ENCODE measurements at places on chromosomes 6 and 20. TPM values are rescaled to one million over a fixed set of nuclear protein-coding genes. Genes with fewer than 3 reads are reported as not detected.

Gene RBM24
- 1.0 TPM for total RNA-seq

DNA sequence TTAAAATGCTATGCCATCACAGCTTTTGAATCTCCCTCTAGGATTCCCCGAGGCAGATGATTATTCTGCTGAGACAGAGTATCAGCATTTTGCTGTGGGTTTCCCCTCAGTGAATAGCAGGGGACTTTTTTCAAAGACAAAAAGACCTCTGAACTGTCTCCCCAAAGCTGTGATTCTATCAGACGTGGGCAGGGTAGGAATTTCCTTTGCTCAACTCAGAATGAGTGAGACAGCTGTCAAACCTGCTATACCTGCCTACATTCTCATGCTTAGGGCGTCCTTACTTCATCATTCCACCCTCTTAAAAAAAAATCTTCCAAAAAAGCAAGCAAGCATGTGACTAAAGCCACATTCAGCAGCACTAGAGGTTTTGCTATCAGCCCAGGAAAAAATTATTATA, 147.6 kb upstream of the FAM83B start:
- DNase-seq, result no peak

GRCh38 chr20:7347409-7347808, 579.9 kb downstream of the BMP2 start:
- no peak for DNase-seq

- no peak for DNase-seq
Observed at GRCh38 chr6:142246960-142247359, 54.8 kb upstream of the ADGRG6 start.

DNA sequence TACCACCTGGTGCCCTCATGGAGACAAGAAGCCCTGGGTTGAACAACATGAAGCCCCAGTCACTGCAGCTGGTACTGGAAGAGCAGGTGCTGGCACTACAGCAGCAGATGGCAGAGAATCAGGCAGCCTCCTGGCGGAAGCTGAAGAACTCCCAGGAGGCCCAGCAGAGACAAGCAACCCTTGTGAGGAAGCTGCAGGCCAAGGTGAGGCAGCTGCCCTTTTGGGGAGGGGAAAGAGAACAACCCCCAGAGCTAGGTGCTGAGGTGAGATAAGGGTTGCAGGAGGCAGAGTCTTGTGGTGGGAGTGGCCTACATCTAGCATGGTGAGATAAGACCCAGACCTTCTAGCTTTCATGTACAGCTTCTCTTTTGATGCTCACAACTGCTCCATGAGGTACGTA, 7.0 kb downstream of the CEP250 start:
- no peak for DNase-seq

Gene BACH2
- total RNA-seq, result 0.31 TPM

GRCh38 chr20:19868441-19868840, 110.4 kb downstream of the RIN2 start:
- DNase-seq, result no peak

Gene CGA
- not detected for total RNA-seq

Gene ASIP
- not detected for total RNA-seq

DNA sequence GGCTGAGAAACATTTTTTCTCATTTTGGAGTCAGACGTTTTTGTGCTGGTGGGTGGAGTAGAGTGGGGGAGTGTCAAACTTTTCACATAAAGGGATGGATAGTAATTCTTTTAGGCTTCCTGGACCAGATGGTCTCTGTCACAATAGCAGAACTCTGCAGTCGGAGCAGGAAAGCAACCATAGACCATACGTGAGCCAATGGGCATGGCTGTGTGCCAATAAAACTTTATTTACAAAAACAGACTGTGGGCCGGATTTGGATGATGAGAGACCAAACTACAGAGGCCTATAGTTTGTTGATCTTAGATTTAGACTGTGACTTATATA, 70.8 kb upstream of the SLC22A23 start:
- DNase-seq, result no peak

DNA sequence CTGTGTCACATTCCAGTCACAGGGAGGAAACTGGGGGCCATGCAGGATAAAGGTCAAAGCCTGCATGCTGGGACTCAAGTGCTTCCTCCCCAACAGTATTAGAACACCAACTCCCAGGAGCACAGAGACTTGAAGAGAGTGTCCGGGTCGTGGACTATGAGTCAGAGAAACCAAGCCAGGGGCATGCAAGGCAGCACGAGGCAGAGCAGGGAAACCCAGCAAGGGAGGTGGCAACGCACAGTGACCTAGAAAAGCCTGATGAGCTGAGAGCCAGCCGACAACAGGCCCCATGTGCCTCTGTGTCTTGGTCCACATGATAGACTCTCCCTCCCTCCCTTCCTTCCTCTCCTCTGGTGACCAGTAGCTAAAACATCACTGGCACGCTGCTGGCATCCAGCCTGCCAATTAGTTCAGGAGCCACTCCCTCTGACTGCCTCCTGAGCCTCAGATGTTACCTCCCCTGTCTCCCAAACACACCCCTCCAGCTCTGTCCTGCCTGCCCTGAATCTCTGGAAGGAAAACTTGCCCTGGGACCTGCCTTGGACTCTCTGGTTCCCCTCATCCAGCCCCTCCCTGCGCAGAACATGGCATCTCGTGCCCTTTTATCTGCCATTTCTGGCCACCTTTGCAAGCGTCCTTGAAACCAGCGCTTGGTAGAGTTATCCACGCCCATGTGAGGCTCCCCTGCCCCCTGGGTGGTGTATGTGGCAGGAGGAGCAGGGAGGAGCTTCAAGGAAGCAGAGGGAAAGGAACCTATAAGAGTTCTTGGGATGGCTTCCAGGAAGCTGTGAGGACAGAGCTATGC, 16.2 kb upstream of the RNF39 start:
- DNase-seq, result peak; percentile 88

GRCh38 chr6:34904990-34905613, 16.0 kb downstream of the ANKS1A start:
- DNase-seq, result no peak

Gene DBNDD2
- 2.7 TPM for total RNA-seq

- no peak for DNase-seq
Observed at GRCh38 chr20:1374246-1374645, 18.6 kb downstream of the FKBP1A start.

DNA sequence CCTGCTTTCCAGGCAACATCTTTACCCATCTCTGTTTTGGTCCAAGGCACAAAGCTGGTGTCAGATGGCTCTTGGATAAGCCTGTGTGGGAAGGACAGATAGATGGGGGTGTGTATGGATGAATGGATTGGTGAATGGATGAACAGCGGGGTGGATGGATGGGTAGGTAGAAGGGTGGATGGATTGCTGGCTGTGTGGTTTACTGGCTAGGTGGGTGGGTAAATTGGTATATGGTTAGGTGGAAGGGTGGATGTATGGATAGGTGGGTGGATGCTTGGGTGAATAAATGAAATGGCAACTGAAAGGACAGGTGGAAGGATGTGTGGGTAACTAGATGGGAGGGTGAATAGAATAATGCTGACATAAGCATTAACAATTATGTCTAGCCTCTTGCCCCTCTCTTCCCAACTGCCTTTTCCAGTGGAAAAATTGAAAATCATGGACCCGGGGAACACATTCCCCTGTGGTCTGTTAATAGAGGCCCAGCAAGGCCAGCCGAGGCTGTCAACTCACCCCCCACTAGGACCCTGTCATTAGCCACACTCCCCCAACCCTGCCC, 43.8 kb upstream of the RSPO4 start:
- no peak for DNase-seq

GRCh38 chr6:15993716-15994228, 135.1 kb upstream of the MYLIP start:
- no peak for DNase-seq

Gene RAET1L
- not detected for total RNA-seq

DNA sequence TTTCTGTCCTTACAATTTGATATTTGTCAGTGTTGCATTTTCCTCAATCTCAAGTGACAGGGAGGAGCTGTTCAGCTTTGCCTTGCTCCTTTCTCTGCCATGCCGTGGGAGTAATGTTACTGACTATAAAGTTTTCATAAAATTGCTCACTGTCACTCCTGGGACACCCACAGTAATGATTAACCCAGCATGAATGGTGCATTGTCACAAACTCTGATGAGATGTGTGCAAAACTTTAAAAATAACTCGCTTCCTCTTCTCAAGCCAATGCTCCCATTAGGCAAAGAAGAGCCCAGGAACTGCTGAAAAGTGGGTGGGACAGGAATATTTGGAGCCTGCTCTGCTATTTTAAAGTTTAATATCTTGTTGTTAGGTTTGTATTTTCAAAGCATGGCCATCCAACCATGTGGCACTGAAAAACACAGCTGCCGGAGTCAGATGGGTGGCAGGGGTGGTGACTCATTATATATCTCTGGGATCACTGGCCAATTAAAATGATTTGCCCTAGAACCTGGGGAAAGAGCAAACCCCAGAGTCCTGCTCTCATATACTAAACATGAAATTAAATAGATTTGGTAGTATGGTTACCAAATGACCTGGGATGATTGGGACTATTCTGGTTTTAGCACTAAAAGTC, 260.1 kb downstream of the BTBD3 start:
- DNase-seq, result peak; percentile 27

Gene MED23
- total RNA-seq, result 8.0 TPM

Gene SALL4
- not detected for total RNA-seq

DNA sequence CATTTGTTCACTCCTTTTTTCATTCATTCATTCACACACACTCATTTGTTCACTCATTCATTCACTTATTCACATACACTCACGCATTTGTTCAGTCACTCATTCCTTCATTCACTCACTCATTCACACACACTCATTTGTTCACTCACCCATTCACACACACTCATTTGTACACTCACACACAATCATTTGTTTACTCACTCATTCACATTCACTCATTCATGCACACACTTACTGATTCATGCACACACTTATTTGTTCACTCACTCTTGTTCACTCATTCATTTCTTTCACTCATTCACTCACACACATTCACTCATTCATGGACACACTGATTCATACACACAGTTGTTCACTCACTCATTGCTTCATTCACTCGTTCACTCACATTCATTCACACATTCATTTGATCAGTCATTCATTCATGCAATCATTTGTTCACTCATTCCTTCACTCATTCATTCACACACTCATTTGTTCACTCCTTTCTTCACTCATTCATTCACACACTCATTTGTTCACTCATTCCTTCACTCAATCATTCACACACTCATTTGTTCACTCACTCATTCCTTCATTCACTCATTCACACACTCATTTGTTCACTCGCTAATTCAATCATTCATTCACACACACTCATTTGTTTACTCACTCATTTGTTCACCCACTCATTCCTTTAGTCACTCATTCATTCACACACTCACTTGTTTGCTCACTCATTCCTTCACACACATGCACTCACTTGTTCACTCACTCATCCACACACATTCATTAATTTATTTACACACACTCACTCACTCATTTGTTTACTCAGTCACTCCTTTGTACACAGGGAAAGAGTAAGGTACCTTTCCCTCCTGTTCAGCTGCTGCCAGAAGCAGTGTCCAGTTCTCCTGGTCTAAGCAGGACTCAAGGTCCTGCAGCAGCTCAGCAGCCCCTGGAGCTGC, 50.7 kb upstream of the BHLHE23 start:
- no peak for DNase-seq

GRCh38 chr20:50020288-50020687, 37.5 kb downstream of the SNAI1 start:
- DNase-seq, result no peak

GRCh38 chr20:49661560-49662329, 51.9 kb downstream of the B4GALT5 start:
- no peak for DNase-seq

DNA sequence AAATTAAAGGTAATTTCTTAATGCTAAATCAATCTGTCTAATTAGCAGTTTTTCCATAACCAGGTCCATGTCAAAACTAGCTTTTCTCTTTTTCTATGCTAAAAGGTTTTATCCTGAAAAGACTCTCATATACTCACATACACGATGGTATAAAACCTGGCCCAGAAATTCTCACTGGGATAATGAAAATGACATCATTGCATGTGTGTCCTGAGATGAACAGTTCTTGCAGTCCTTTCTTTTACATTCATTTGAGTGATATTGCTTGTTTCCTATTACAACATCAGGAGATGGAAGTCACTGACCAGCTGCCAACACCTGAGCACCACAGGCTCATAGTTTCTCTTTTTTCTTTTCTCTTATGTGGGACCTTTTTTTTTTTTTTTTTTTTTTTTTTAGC, 7.9 kb upstream of the PRELID3B start:
- no peak for DNase-seq

DNA sequence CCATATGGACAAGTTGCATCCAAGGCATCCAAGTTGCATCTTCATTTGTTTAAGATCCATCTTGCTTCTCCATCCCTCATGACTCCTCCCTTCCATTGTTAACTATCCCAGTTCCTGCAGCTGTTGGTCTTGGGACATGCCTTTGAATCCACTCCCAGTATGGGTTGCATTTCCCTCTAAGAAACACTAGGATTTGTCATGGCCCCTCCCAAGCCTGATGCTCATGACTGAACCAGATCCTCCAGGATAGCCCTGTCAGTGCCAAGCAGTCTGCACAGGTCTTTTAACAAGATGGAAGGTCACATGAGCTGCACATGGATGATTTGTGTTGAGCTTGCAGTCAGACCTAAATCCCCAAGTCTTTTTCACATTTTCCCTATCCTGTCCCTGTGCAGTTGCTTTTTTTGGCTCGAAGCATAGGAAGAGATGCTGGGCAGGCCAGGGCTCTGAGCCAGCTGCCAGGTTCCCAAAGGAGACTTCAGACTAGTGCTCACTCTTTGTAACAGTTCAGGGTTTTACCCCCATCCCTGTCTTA, 4.2 kb downstream of the PPP2R5D start:
- no peak for DNase-seq

- no peak for DNase-seq
Observed at GRCh38 chr6:89044328-89045010, 36.1 kb upstream of the PNRC1 start.

DNA sequence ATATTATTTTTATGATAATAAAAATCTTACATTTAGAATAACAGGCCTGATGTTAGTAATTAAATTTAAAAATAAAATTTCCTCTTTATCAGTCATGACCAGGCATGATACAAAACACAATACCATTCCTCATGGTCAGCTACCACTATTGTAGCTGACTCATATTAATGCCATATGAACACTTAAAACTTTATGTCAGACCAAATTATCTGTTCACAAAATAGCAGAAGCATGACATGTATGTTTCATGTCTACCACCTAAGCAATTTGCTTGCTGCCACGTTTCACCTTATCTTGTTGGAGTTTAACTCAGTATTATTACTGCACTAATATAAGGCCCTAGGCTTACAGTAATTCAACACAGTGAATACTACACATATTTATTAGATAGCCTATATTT, 65.7 kb downstream of the HTR1B start:
- no peak for DNase-seq

Data from H4 (cell line).